ENCODE measurements at places on chromosomes 3 and 15.

DNA sequence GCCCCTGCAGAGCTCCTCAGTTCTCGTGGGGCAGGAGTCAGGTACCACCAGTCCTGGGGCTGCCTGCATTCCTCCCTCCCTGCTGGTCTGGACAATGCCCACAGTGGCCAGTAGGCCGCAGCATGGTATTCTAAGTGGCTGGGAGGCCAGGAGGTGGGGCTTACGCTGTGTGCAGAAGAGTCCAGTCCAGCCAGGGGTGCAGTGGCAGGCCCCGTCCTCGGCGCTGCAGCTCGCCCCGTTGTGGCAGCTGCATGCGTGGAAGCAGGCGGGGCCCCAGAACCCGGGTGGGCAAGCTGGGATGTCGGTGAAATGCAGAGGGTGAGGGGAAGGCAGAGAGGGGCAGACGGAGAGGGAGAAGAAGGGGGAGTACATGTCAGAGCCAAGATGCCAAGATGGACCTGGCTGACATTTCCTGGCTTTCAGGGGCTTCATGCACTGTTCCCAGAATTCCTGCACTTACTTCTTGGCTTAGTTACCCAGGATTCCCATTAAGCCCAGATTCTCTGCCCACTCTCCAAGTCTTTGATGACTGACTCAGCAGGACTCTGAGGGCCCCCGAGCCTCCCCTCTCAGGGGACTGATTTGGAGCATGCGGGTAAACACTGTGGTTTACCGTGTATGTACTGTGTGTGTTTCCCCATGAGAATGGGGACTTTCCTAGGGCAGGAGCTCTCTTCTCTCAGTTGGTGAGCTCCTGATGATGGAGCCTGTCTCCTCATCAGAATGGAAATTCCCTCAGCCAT lies 47.5 kb downstream of the RAB11A start:
- peak; percentile 26 for DNase-seq

DNA sequence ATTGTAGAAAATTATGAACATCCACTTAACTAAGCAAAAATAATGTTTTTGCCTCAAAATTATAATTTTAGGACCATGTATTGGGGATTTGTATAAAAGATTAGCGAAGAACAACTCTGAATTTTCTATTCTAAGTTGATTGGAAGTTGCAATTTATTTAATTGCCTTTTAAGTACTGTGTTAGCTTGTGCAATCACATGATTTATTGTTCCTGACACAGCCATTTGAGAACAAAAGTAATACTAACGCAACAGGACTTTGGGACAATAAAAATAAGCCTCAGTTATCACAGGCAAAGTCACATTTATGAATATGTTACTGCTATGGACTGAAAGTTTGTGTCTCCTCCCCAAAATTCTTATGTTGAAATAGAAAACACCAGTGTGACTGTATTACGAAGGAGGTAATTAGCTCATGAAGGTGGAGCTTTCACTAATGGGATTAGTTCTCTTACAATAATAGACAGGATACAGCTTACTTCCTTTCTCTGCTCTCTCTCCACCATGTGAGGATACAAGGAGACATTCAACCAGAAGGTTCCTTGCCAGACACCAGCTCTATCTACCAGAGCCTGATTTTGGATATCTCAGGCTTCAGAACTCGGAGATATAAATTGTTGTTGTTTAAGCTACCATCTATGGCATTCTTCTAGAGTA lies 745.9 kb downstream of the ZBBX start:
- DNase-seq = no peak

DNA sequence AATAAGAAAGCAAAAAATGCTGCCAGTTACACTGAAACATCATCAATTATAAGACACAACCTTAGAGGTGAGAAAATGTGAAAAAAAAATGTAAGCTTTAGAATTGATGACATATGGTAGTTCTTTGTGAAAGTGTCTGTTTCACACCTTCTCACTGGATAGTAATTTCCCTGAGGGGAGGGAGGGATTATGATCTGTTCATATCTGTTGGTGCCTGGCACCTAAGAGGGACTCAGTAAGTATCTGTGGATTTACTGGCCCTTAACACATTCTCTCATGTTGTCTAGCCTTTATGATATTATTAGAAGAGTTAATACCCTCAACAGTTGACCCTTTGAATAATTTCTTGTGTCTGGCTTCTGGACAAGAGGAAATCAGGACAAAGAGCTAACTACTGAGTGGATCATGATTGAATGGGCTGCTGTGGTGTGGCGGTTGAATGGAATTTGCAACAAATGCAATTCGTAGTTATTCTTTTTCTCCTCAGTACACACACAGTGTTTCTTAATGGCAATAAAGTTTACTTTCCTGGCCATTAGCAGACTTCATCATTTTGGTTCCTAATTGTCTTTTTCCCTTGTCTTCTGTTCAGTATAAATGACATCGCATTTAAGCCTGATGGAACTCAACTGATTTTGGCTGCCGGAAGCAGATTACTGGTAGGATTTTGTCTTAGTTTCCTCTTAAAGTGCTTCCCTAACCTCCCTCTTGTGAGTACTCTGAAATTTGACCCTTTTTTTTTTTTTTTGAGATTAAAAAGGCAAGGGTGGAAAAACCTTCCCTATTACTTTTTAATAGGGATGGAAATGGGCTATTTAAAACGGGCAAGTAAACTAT lies 9.5 kb downstream of the IFT122 start:
- no peak for DNase-seq

DNA sequence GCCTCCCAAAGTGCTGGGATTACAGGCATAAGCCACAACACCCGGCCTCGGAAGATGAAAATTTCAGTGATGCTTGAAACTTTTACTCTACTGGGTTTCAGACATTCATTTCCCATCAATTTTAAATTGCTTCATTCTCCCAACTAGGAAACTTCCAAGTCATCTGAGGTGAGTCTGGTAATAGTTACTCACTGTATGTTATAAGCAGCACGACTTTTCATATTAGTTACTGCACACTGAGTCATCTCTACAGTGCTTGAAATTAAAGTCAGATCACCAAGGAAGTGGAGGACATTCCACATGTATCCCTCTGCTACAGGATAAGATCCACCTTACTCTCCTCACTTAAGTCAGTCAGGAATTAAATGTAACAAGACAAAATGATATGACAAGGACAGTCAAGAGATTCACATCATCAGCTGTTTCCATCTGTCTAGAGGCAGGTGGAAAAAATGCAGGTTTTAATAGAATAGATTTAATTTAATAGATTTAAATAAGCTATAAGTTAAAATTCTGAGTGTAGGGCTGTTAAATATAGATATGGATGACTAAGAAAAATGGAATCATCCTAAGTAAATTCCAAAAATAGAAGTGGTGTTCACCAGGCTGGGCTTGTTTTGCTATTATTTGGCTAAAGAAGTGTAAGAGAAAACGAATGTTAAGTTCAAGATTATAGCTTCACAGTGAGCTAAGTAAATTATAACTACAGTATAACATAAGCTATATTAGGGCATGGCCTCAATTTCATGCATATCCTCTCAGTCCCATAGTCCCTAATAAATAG lies 104.4 kb downstream of the TMCO5A start:
- no peak for DNase-seq

- DNase-seq = no peak
Observed at GRCh38 chr3:137988152-137988551, 21.8 kb upstream of the CLDN18 start.

- DNase-seq = no peak
Observed at GRCh38 chr3:177062052-177062732, 135.1 kb downstream of the TBL1XR1 start.

- no peak for DNase-seq
Observed at GRCh38 chr3:41088882-41089281, 110.4 kb upstream of the CTNNB1 start.

- DNase-seq = no peak
Observed at GRCh38 chr3:99911433-99911832, 93.8 kb downstream of the CMSS1 start.

DNA sequence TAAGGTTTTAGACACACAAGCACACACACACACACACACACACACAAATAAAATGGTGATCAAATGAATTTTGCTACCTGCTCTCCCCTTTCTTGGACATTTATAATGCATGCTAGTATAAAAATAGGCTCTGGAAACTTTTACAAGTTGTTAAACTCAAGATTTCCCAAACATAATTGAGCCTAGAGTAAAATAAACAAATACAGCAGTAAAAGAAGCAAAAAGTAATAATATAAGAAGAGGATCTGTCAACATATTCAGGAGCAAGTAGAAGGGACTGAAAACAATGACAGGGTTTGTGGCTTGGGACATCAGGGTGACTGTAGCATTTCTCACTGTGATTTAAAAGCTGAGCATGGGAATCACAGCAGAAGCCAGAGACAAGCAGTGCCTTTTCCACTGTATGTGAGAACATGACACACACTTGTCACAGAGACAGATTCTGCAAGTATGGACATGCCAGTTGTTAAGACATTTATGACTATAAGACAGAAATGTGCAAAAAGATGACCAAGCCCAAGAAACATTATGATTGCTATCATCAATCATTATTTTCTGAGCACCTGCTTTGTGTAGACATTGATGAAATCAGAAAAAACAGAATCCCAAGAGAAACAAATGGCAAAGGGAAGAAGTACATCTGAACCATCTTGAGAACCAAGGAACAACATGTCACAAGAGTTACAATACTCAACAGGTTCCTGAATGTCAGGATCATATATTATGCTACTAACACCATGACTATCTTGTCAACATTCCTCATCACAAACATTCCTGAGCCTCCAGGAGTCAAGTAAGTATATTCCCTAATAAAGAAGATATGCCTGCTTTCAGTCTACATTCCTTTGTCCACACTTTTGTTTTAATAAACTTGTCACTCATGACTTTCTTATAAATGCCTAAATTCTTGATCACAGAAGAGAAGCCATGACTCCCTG lies 7.1 kb downstream of the THRB start:
- DNase-seq = no peak

GRCh38 chr15:68985361-68985891 lies 29.1 kb upstream of the NOX5 start:
- DNase-seq = no peak

- DNase-seq = no peak
Observed at GRCh38 chr3:55469957-55470526, 17.1 kb downstream of the WNT5A start.

DNA sequence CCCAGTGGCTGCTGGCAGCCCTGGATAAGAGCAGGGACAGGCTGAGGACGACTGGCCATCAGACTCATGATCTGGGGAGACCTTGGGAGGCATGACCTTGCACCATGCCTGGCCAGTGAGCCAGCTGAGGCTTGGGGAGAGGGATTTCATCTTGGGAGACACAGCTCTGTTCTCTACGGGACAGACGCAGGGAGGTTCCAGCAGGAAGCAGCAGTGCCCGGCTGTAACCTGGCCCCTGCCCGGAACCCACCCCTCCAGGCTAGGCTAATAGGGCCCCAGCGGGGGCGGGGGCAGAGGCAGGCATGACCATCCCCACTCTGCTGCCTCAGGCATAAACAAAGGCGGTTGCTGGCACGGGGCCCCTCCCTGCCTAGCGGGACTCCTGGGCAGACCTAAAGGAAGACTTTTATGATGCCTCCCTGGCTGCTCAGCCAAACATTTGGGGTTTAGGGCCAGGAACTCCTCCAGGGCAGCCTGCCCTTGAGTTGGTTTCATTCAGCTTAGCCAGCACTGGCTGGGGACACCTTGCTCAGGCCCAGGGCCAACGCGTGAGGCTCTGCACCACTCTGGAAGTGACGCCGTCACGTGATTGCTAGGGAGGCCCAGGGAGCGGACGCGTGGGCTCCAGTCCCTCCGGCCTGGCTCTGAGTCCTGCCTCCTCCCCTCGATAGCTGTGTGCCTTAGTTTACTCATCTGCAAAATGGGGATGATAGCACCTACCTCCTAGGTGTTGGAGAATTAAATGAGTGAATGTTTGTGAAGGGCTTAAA lies 27.6 kb downstream of the HDAC11 start:
- no peak for DNase-seq

DNA sequence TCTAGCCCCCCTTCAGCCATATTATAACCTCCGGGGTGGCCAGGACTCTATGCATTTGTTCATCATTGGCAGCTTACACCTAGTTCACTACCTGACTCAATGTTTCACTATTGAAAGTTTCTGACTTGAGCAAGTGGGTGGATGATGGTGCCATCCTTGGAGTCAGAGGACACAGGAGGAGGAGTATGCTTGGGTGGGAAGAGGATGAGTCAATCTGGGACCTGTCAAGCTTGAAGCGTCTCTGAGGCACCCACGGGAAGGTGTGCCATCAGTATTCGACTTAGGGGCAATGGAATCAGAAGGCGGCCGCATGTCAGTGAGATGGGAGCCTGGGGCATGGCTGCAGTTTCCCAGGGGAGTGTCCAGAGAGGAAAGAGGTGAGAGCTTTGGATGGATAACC lies 133.3 kb downstream of the EPHB1 start:
- no peak for DNase-seq

- DNase-seq = no peak
Observed at GRCh38 chr15:59998950-59999611, 5.0 kb upstream of the FOXB1 start.

GRCh38 chr3:118408431-118408830 lies 626.2 kb downstream of the IGSF11 start:
- no peak for DNase-seq

DNA sequence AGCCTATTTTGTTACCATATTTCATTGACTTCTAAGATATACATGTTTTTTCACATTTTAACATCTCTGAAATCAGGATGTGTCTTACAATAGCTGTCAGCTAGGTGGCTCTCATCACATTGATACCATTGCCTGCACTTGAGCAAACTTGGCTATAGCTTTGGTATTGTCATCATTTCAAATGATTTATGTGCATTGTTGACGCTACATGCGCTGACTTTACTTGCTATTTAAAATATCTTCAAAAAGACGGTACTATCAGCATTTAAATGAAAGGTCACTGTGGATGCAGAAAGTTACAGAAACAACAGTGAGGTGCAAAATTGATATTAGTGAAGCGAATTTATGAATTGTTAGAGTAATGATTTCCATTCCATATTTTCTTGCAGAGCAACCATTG lies 54.0 kb upstream of the ABHD2 start:
- DNase-seq = no peak

Measured in stimulated activated CD4-positive, alpha-beta T cell treated with anti-CD3 and anti-CD28 coated beads, Interleukin-4, amount 100 ng/mL, for 48 hours (primary cell).